AG09319 (cell line): ENCODE measurements at places on chromosomes 7 and 10.

DNA sequence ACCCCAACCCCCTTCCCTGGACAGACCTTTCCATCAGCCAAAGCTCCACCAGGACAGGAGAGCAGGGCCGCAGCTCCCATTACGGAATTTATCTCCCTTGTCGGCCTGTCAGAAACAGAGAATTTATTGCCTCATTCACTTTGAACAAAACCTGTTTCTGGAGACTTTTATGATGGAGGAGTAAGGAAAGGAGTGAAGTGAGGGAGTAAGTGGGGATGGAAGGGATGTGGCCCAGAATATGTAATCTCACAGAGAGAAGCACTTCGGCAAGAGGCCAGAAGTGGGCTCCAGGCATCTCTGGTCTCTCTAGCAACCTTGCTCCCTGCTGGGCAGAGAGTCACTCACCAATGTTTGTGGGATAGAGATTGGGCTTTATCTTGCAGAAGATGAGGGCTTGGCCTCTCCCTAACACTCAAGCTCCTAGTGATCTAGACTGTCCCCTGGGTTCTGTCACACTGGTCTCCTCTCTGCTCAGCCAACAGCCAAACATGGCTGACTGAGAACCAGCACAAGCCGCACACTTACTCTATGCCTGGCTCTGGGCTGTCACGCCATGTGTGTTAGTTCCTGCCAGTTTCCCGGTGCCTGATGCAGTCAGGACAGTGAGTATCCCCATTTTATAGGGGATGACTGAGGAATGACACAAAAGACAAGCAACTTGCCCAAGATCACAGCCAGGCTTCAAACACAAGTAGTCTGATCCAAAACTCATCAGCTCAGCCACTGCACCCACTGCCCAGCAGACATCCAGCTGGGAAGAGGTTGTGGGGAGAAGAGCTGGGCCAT lies 149.4 kb upstream of the ZMIZ1 start:
- no peak for DNase-seq

DNA sequence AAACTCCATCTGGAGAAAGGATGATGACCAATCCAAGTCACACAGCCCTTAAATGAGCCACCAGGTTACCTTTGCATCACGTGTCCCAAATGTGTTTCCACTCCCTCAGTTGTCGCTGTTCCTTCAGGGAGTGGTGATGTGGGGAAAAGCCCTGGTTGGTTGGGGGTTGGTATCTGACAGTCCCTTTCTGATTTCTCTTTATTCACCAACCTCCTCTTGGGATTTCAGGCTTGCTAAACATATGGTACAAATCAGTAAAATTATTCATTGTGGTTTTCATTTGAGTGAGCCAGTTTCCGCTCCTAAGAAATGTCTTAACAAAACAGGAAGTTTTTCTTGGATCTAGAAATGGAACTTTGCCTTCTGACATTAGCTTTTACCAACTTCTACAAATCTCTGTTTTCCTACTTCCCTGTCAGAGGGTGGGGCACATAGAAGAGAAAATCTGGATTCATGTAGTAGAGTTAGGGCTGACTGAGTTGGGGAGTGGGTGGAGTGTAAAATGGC lies 40.0 kb upstream of the KMT2E start:
- DNase-seq = peak; percentile 75

GRCh38 chr10:14063531-14064285 lies 267.0 kb downstream of the FRMD4A start:
- DNase-seq = peak; percentile 54

- DNase-seq = no peak
These were observed 239.7 kb upstream of the INHBA start for GRCh38 chr7:41942468-41943093.

GRCh38 chr10:129894698-129895097 lies 69.4 kb downstream of the EBF3 start:
- DNase-seq = no peak

GRCh38 chr7:131000873-131001272 lies 266.9 kb upstream of the KLF14 start:
- DNase-seq = no peak

GRCh38 chr7:135855846-135856245 lies 107.2 kb upstream of the FAM180A start:
- DNase-seq = peak; percentile 37

DNA sequence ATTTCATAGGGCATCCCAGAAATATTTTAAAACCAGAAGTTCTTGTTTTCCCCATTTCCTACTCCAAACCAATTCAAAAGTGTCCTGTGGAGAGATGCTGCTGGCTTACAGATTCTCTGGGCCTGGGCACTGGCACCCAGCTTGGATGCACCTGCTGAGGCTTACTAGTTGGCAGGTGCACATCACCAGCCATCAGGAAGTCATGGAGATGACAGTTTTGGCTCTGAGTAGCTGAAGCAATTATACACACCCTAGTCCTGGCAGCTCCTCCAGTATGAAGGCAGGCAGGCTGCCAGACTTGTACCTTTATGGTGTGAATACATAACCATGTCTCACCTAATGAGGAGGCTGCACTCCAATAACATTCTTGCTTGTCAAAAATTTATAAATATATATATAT lies 276.6 kb upstream of the GHITM start:
- DNase-seq = no peak

DNA sequence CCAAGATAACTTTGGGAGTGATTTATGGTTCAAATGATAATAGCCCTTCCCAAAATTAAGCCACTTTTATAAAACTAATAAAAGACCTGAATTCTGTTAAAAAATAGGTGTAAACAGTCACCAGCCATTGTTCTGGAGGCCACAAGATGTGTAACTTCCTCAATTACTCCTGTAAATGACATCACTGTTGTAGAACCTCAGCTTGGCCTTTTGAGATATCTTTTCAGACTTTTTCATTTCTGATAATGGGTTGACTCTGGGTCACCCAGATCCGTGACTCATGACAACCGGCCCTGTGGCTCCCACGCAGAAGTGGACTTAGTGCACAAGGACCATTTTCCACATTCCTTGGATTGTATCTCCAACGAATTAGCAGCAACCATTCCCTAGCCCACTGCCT lies 106.6 kb downstream of the DKK1 start:
- no peak for DNase-seq

DNA sequence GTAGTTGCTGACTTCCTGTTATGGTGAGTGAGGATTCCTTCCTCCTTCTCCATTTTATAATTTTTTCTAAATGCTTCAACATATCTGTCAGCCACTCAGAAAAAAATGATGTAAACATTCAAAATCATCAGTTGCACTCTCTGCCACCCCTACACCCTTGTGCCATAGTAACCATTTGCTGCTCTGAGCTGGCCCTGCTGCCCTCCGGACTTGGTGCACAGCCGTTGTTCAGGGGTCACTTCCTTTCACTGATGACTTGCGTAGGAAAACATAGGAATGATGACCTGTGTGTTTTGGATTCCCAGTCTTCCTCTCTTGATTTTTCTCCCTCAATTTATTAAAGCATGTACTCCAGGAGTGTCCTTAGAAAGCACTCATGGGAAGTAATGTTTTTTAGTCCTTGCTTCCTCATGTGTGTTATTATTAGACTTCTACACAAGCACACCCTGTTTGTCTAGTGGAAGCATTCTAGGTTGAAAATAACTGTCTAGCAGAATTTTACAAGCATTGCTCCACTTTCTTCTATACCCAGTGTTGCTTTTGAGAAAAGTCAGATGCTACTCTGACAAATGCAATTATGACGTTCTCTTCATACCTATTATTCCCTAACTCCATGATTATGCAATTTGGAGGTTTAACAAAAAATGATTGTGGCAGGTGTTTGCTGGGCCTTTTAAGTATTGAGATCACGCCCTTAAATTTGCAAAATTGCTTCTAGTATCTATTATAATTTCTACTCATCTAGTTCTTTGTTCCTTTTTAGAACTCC lies 62.6 kb upstream of the MTPN start:
- no peak for DNase-seq

GRCh38 chr10:33401300-33401699 lies 66.8 kb upstream of the NRP1 start:
- DNase-seq = no peak

DNA sequence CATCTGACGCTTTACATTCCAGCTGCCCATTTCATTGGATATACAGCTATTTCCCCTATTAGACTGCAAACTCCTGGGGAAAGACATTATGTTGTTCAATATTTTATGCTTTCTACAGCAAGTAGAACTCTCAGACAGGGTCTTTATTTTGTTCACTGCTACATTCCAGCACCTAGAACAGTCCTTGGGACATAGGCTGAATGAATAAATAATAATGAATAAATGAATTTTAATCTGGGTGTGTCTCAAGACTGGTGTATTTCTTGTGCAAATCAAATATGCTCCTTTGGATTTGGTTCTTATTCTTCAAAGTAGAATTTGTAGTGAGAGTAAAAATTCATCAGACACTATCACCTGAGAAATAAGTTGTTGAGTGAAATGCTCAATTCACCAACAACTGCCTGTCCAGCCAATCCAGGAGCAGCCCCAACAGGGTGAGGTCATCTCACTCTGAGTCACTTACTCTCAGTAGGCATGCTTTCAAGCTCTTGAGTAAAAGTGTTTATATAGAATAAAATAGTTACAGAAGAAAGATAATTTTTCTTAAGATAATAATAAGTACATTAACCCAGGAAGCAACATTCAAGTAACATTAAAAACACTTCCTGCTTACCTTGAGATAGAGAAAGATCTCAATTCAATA lies 287.5 kb upstream of the NPVF start:
- DNase-seq = no peak

DNA sequence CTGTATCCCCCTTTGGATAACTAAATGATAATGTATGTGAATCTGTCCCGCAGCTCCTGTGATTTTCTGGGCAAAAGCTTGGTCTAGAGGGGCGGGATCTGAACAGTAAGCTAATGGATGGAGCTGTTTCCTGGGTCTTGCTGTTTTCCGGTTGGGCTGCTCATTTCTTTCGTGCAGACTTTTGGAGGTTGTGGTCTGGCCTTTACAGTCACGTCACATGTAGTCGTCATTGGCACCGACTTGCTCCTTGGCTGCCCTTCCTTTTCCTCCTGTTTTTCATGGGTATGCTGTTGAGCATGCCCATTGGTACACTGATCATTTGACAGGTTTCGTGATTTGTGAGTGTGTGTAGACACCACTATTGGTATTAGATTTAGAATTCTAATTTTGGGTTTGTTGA lies 2.0 kb downstream of the FBH1 start:
- no peak for DNase-seq

DNA sequence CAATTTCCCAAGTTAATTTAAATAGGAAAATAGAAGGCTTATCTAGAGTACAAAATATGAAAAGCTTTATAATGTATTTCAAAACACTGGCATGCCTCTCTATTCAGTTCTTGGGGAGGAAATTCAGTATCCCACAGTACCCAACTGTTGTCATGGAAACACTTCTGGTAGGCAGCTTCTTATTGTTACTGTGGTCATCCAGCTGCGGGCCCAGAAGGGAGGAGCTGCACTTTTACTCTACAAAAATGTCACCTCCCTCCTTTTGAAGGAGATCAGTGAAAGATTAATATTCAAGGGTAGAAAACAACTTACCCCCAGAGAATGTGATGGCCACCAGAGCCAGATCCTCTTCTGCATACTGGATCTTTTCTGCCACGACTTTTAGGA lies 202.8 kb downstream of the RAPGEF5 start:
- no peak for DNase-seq

DNA sequence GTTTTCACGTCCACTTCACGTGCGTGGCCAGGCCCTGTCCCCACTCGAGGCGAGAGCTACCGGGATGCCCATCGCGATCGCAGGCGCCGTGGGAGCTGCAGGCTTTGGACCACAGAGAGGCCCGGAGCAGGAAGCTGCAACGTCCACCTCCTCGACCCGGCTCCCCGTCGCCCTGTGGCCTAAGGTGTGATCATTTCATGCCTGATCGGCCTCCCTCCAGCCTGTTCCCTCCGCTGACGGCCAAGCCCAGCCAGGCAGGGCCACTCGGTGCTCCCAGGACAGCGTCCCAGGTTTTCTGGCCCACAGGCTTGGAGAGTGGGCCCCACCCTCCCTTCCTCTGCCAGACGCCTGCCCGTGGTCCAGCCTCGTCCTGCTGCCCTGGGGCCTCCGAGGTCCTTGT lies 19.6 kb downstream of the KNDC1 start:
- no peak for DNase-seq

GRCh38 chr7:90178679-90179278 lies 24.5 kb downstream of the STEAP1 start:
- DNase-seq = no peak

- DNase-seq = no peak
These were observed 89.6 kb downstream of the PODXL start for GRCh38 chr7:131466735-131467365.

- DNase-seq = no peak
These were observed 28.4 kb downstream of the DNAJC9 start for GRCh38 chr10:73218431-73219191.
